ENCODE measurements at places on chromosomes 13 and 19. TPM values are rescaled to one million over a fixed set of nuclear protein-coding genes. Genes with fewer than 3 reads are reported as not detected.

Gene RAB20
- total RNA-seq, result 1.6 TPM

Gene CERS1
- 1.8 TPM for total RNA-seq

Gene BICRA
- 3.7 TPM for total RNA-seq

Gene FAAP24
- total RNA-seq, result 2.2 TPM

Gene FFAR1
- not detected for total RNA-seq

Gene NLRP7
- not detected for total RNA-seq

Gene OR7C2
- total RNA-seq, result not detected

Gene LILRB3
- not detected for total RNA-seq

Gene IRF2BP1
- 18.0 TPM for total RNA-seq

Gene CAPN12
- 0.22 TPM for total RNA-seq

Gene ZNF468
- 24.7 TPM for total RNA-seq

Gene FAM98C
- total RNA-seq, result 4.8 TPM

Gene ZNF132
- 4.9 TPM for total RNA-seq

Gene TMEM238
- 0.22 TPM for total RNA-seq

Gene OPA3
- total RNA-seq, result 4.9 TPM

Gene ZNF749
- total RNA-seq, result 8.8 TPM

Gene MCEMP1
- total RNA-seq, result not detected

Gene ZNF230
- total RNA-seq, result 3.0 TPM

Gene IFNL1
- not detected for total RNA-seq

Gene SLC17A7
- total RNA-seq, result 0.22 TPM

Gene VSTM2B
- total RNA-seq, result not detected

Gene COG6
- 18.7 TPM for total RNA-seq

Gene CAPS
- total RNA-seq, result 4.9 TPM

Gene ZNF284
- total RNA-seq, result 2.9 TPM

Gene AP1M1
- 39.1 TPM for total RNA-seq

Data from dermis lymphatic vessel endothelial cell (primary cell).